Activated CD4-positive, alpha-beta memory T cell treated with anti-CD3 and anti-CD28 coated beads for 36 hours (primary cell): ENCODE measurements at places on chromosomes 2 and 18. TPM values are rescaled to one million over a fixed set of nuclear protein-coding genes. Genes with fewer than 3 reads are reported as not detected.

BOLL gene
- not detected for total RNA-seq

DSEL gene
- 0.12 TPM for total RNA-seq

GRCh38 chr2:208607694-208608093, 201.1 kb downstream of the PTH2R start:
- DNase-seq: no peak

DNA sequence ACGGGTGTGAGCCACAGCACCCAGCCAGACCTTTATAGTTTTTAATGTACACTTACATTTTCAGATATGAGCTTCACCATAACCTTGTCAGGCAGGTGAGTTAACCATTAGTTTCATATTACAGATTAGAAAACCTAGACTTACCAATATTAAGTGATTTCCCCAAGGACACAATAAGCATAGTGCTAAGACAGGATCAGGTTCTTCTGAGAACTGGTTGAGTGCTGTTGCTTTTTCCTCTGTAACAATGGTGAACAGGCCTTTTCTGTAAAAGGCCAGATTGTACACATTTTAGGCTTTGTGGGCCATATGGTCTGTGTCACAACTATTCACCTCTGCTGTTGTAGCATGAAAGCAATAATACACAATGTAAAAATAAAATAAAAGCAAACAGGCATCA, 332.0 kb downstream of the PIK3C3 start:
- no peak for DNase-seq

DNA sequence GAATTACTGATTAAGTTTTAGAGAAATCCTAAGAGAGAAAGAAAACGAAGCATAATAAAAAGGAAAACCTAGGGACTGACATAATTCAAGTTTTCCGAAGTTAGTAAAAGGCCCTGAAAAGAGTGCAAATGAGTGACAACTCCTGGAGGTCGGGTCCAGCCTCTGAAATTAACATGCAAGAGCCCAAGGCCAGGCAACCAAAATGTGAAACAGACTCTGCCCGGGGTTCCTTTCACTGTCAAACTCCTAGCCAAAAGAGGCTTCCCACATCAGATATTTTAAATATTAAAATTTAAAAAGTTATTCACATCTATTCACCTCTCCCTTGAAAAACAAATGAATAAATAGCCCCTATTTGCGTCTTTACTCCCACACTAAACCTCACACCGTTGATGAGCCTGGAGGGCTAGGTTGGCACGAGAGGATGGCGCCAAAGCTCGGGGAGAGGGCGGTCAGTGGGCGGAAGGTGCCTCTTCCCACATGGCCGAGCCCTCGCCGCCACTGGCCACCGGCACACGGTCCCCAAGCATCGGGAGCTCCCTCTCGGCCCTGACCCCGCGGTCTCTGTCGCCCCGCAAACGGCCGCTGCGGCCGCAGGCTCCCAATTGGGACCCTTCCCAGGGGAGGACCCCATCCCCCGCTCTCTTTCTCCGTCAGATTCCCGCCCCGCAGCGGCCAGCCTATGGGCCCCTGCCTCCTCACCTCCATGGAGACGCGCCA, 630 bp downstream of the PPM1G start:
- peak; percentile 35 for DNase-seq
